ENCODE measurements at places on chromosomes 11 and 22.

- no peak for DNase-seq
Observed at GRCh38 chr11:65429724-65430405, 7.3 kb downstream of the NEAT1 start.

DNA sequence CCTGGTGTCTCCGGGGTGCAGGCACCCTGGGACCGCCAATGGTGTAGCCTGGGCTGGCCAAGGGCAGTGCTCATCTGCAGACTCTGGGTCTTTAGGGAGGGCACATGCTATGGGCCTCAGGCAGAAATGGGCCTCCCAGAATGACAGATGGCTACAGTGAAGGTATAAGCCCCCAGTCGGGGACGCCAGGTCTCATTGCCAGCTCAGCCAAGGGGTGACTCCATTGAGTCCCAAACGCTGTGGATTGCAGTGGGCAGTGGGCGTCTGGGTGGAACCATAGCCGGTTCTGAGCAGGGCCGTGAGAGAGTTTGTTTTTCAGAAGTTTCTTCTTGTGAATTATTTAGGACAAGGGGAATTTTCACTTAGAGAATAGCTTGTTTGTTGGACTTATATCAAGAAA is 516.9 kb downstream of the TBC1D22A start:
- DNase-seq = no peak

GRCh38 chr22:38753948-38754750 is 1.6 kb downstream of the SUN2 start:
- peak; percentile 65 for DNase-seq

DNA sequence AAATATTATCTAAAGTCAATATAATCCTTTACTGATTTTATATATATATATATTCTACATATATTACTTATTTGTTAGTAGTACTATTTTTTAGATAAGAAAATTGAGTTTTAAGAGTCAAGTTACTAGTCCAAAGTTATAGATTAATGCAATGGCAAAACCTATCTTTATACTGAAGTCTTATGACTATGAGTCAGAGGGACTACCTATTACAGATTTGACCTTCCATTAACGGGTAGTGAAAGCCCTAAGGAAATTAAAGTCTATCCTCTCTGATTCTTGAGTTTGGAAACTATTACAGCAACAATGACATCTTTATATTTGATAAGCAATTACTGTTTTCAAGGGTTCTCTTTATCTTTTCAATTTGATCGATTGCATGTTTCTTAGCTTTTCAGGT is 315.8 kb downstream of the CASP12 start:
- DNase-seq = no peak

GRCh38 chr22:47388778-47389177 is 626.3 kb downstream of the TBC1D22A start:
- no peak for DNase-seq

GRCh38 chr11:112554586-112554985 is 293.9 kb upstream of the PLET1 start:
- no peak for DNase-seq

DNA sequence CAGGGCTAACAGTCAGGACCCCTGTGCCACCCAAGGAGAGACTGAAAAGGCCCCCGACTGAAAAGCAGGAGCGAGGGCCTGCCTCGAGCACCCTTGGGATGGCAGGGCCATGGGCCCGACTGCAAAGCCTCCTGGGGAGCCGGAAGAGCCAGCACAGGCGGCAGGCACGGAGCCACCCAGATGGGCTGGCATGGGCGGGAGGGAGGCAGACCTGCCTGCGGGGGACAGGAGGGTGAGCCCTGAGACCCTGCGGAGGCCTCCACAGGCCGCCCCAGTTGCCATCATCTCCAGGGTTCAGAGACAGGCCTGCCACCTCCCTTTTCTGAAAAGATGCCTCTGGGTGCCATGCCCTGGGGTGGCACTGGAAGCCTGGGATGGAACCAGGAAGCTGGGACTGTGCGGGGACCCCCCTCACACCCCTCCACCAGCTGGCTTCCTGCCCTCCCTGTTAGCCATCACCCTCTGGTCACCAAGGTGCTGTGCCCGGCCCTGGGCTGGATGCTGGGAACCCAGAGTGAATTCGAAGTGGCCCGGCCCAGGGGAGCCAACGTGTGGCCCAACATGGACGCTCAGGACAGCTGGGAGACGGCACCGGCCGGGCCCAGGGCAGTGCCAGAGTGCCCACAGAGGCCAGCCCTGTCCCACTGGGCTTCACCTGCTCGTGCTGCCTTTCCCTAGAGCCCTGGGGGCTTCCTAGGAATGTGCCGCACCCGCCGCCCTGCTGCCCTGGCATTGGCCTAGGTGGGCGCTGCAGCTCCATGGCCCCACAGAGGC is 13.8 kb downstream of the TSPAN32 start:
- DNase-seq = no peak
